ENCODE measurements at places on chromosomes 6 and 20. TPM values are rescaled to one million over a fixed set of nuclear protein-coding genes. Genes with fewer than 3 reads are reported as not detected.

F13A1 gene
- 94.5 TPM for total RNA-seq

NRSN1 gene
- total RNA-seq, result not detected

SEMG1 gene
- total RNA-seq, result not detected

IL17A gene
- not detected for total RNA-seq

- H3K4me3 ChIP-seq, result no peak overlapping the region
- no peaks in the 10 kb centered on the region for H3K27me3 ChIP-seq
- H3K27ac ChIP-seq, result no peak overlapping the region
Observed at GRCh38 chr20:36629719-36630681, 16.0 kb downstream of the SLA2 start.

- no peaks in the 10 kb centered on the region for H3K36me3 ChIP-seq
- no peak overlapping the region for H3K4me3 ChIP-seq
- DNase-seq, result no peak
- H3K4me1 ChIP-seq, result no peaks in the 10 kb centered on the region
- H3K27me3 ChIP-seq, result no peaks in the 10 kb centered on the region
Observed at GRCh38 chr20:19462491-19462890, 250.0 kb downstream of the SLC24A3 start.

GRCh38 chr6:69044534-69044933, 409.5 kb downstream of the ADGRB3 start:
- no peaks in the 10 kb centered on the region for H3K36me3 ChIP-seq
- H3K4me3 ChIP-seq, result no peak overlapping the region
- H3K27me3 ChIP-seq, result no peaks in the 10 kb centered on the region

GRCh38 chr6:79373246-79373645, 138.8 kb upstream of the HMGN3 start:
- H3K27me3 ChIP-seq, result no peaks in the 10 kb centered on the region
- no peak overlapping the region for H3K27ac ChIP-seq
- H3K36me3 ChIP-seq, result no peaks in the 10 kb centered on the region

- H3K4me1 ChIP-seq, result no peaks in the 10 kb centered on the region
- H3K4me3 ChIP-seq, result no peak overlapping the region
- no peaks in the 10 kb centered on the region for H3K36me3 ChIP-seq
- H3K27ac ChIP-seq, result no peak overlapping the region
- H3K27me3 ChIP-seq, result no peaks in the 10 kb centered on the region
Observed at GRCh38 chr6:118683881-118684872, 32.8 kb upstream of the CEP85L start.

DNA sequence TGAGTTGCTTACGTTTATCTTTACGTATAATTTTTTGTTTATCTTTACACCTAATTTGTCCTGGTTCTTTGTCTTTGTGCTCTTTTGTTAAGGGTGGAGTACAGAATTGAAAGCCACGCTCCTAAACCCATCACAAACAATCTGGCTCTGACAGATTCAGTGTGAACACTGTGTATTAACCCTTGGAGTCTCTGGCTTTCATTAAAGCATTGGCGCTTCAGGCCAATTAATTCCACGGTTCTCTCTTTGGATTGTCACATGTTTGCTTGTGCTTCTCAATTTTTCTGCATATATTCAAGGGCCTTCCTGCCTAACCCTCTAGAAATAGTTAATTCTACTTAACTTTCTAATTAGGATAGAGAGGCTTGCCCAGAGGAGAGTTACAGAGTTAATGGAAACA, 38.6 kb downstream of the NKX2-4 start:
- peaks cover 78% of the 10 kb centered on the region for H3K36me3 ChIP-seq
- no peak for DNase-seq
- no peak overlapping the region for H3K4me3 ChIP-seq
- no peak overlapping the region for H3K27ac ChIP-seq
- peaks cover 21% of the 10 kb centered on the region for H3K4me1 ChIP-seq

DNA sequence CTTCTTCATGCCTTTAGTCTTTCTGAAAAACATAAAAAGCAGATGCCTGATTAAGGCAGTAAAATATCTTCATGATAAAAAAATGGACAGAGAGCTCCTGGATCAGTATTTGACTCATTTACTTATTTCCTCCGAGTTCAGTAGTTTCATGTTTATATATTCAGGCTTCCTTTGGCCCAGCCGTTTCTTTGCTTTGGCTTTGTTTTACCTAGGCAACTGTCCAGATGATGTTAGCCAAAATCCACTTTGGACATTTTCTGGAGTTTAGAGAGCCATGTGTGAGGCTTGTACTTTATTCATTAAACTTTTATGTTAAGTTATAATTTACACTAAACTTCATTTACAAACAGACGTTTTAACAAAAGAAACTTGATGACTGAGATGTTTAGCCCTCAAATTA, 307.1 kb upstream of the RSPO3 start:
- H3K27me3 ChIP-seq, result no peaks in the 10 kb centered on the region
- no peak overlapping the region for H3K4me3 ChIP-seq
- no peak for DNase-seq

Measured in upper lobe of right lung (tissue), 1 donor.